ENCODE measurements at places on chromosomes 11 and 22. TPM values are rescaled to one million over a fixed set of nuclear protein-coding genes. Genes with fewer than 3 reads are reported as not detected.

- no peak for DNase-seq
These were observed 7.5 kb upstream of the WBP2NL start for GRCh38 chr22:41991111-41991510.

DNA sequence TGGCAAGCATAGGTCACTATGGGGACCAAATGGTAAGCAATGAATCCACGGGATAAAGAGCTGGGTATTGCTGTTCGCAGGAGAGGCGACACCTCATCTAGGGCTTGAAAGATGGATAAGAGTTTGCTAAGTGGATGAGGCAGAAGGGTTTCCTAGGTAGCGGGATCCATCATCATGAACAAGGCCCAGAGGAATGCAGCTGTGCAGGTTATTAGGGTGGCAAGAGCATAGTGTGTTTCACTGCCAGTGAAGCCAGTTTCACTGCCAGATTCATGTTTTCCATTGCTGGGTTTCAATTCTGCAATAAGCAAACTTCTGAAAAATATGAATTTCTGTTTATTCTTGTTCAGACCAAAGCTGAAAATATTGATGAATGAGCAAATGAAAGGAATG lies 27.2 kb downstream of the WEE1 start:
- peak; percentile 35 for DNase-seq

- DNase-seq = peak; percentile 61
These were observed 2.0 kb upstream of the KRTAP5-10 start for GRCh38 chr11:71563406-71563805.

DNA sequence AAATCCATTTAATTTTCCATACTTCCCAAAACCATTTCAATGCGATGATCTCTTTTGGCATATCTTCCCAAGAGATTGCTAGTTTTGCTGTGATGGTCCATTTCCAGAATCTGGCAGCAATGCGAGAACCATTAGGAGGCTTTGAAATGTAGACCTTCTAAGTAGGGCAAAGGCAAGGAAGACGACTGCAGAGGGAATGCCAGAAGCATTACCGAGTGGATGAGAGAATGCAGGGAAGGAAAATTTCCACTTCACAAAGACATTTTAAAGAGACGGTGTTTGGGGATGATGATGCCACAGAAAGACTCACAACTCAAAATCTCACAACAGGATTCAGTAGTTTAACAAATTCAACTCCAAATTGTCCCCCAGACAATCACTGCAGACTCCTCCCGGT lies 471 bp upstream of the CEP126 start:
- DNase-seq = peak; percentile 34

DNA sequence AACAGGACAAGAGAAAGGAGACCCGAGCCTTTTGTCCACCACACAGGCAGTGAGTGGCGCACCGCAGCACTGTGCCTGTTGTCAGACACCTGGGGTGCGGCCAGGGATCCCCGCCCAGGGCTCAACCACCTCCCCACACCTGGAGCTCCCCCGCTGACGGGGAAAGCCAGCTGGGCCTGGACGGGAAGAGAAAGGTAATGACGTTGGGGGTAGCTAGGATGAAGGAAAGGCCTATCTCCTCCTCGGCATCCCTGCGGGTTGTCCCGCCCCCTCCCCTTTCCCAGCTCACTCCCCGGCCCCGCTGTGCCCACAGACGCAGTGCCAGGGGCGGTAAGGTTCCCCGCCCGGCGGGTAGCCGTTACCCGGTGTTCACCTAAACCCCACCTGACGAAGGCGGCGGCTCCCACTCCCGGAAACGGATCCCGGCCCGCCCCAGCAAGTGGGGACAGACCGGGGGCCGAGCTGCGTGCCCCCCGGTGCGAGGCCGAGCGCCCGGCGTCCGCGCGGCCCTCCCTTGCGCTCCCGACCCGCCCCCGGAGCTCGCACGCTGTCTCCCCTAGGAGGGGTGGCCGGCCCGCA lies 495 bp downstream of the HYOU1 start:
- peak; percentile 16 for DNase-seq

DNA sequence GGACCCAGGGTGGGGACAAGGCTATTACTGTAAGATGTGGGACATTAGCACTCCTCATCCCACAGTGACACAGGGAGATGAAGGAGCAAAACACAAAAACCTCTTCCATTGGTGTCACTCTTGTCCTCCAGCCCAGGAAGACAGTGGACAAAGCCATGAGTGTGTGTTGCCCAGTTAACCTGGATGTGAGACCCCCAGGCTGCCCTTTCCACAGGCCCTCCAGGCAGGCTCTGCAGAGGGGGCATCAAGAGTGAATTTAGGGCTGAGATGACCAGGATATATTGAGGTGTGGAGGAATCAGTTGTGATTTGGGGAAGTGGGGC lies 111.3 kb downstream of the GGTLC2 start:
- DNase-seq = no peak

GRCh38 chr11:124207102-124207792 lies 24.1 kb downstream of the OR10D3 start:
- no peak for DNase-seq

GRCh38 chr11:87662287-87662686 lies 513.0 kb downstream of the RAB38 start:
- no peak for DNase-seq

DNA sequence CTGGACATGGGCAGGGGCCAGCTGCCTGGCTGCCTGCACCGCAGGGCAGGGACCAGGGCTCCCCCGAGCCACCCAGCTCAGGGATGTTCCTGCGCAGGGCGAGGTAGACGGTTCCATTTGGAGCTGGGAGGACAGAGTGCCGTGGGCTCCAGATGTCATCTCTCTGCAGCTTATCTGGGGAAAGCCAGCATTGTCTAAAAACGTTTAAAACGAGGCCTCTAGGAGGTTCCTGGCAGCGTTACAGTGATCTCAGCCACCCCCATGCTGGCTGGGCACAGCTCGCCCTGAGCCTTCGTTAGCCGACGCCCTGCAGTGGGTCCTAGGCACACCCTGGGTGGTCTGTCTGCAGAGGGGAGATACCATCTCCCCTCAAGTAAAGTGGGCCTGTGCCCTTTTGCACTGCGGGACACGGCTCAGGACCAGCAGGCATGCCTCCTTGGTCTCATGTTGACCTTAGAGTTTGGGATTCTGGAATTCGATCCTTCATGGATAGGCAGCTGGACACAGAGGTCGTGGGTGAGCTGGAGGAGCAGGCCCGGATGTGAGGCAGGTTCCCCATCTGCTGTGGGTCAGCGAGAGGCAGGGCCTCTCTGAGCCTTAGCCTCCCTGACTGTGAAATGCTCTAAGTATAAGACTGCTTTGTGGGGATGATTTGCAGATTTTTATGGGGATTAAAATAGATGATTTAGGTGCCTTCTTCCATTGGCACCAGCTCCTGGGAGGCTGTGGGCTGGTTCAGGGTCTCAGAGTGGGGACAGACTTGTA lies 14.1 kb downstream of the SYNGR1 start:
- DNase-seq = no peak

GRCh38 chr11:133323354-133323753 lies 208.9 kb downstream of the OPCML start:
- no peak for DNase-seq

SEC14L2 gene
- 12.7 TPM for total RNA-seq

- DNase-seq = peak; percentile 65
These were observed 55.4 kb downstream of the HSD17B12 start for GRCh38 chr11:43735961-43736360.

GRCh38 chr11:15662285-15662684 lies 547.6 kb downstream of the INSC start:
- DNase-seq = no peak

Data from Daoy (cell line).